ENCODE measurements at places on chromosomes 12 and 14.
A peak's percentile ranks its signal among the peaks of the same experiment; 100 is the strongest.

DNA sequence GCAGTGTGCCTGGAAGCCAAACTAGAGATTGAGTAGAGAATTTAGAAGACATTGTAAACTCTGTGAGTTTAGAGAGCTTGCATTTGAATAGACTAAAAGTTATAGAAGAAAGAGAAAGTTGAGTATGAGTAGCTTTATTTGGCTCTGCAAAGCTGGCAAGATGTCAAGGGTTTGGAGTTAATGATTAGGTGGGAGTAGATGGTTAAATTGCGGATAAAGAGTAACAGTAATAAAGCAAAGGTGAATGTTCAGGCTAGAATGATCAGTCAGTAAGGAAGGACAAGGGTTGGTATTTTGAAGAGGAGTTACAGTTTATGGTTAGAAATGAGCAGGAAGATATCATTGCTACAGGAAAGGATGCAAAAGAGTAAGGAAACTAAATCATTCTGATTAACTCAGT lies 5.2 kb downstream of the PPM1A start:
- no peak for DNase-seq

- DNase-seq, result no peak
Measured at GRCh38 chr12:90854136-90854689, 100.8 kb downstream of the CCER1 start.

GRCh38 chr12:76569685-76570604 lies 10.4 kb upstream of the OSBPL8 start:
- DNase-seq, result no peak

GRCh38 chr14:67666750-67667449 lies 7.5 kb downstream of the VTI1B start:
- DNase-seq, result no peak

DNA sequence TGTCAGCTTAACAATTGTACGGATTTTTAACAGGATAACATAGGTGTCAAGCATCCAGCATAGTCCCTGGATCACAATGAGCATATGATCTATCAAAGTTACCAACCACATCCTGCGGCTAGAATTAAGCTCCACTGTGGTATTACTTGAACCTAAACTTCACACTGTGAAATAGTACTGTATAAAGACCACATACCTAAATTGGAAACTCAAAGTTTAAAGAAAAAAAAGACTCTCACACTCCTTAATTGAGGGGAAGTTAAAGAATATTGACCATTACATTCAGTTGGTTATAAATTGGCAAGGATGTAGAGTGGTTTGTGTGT lies 133.0 kb upstream of the PZP start:
- no peak for DNase-seq

GRCh38 chr12:113239288-113239771 lies 18.1 kb downstream of the TPCN1 start:
- no peak for DNase-seq

DNA sequence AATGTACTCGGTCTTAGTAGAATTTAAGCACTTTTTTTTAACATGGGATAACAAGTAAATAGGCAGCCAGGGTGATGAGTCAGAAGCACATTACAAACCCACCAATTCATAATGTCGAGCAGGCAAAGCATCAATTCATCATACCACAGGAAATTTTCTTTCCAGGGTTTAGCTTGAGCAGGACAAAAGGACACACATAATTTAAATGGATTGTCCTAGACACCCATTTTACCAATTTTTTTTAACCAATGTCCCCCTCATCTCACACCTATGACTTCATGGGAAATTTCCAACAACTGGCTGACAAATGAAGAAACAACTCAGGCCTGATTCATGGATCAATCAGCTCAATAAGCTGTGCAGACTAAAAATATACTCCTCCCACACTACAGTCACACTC lies 58.8 kb upstream of the FOXG1 start:
- DNase-seq, result no peak

- no peak for DNase-seq
Measured at GRCh38 chr14:74502236-74503019, 8.9 kb downstream of the ISCA2 start.

GRCh38 chr12:6771509-6772330 lies 600 bp upstream of the LAG3 start:
- DNase-seq, result no peak

- no peak for DNase-seq
Measured at GRCh38 chr12:105107171-105107493, 399 bp upstream of the WASHC4 start.

GRCh38 chr12:97968641-97969197 lies 506.1 kb downstream of the RMST start:
- DNase-seq, result no peak

DNA sequence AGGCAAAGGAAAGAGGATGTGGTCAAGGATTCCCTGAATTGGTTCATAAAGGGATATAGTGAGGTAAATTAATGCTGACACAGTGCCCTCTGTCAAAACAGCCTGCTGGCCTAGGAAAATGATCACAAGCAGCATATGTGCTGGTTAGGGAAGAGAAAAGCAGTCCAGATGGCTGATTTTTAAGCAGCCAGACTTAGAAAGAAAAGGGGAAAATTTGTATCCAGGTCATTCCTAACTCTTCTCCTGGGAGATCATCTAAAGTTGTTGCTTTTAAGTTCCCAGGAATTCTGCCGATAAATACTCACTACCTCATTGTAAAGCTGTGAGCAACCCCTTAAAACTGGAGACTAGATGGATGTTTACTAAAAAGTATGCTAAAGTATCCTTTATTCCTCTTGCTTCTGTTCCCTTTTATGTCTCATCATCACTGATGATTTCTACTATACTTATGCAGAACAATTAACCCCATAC lies 46.4 kb upstream of the CNOT2 start:
- no peak for DNase-seq

GRCh38 chr12:132056320-132056719 lies 87.8 kb downstream of the DDX51 start:
- no peak for DNase-seq

GRCh38 chr12:121296618-121297434 lies at the start of gene CAMKK2:
Gene CAMKK2, minus strand, starts transcription at chr12:121296709. Its CDS starts 22,183 bp downstream, at chr12:121274526.
- DNase-seq, result peak; percentile 83

DNA sequence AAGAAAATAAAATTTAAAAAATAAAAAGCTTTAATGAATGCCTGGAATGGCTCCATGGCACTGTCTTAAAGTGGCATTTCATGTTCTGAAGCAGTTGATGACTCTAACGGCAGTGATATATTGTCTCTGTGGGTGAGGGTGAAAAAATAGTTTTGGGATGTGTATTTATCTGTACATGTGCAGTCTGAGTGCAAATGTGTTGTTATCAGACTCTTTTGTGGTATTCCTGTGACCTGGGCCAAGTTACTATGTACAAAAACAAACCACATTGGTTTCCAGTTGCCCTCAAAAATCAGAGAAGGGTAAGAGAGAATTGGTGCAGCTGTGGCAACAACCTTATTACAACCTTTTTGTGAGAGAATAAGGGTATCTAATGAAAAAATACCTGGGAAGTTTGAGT lies 81.7 kb upstream of the CCDC91 start:
- DNase-seq, result no peak

- DNase-seq, result peak; percentile 2
Measured at GRCh38 chr12:28223025-28223554, 32.8 kb downstream of the CCDC91 start.

- peak; percentile 16 for DNase-seq
Measured at GRCh38 chr14:63647696-63648410, 6.2 kb upstream of the WDR89 start.

- DNase-seq, result no peak
Measured at GRCh38 chr14:43438056-43438455, 1069.0 kb downstream of the FSCB start.

DNA sequence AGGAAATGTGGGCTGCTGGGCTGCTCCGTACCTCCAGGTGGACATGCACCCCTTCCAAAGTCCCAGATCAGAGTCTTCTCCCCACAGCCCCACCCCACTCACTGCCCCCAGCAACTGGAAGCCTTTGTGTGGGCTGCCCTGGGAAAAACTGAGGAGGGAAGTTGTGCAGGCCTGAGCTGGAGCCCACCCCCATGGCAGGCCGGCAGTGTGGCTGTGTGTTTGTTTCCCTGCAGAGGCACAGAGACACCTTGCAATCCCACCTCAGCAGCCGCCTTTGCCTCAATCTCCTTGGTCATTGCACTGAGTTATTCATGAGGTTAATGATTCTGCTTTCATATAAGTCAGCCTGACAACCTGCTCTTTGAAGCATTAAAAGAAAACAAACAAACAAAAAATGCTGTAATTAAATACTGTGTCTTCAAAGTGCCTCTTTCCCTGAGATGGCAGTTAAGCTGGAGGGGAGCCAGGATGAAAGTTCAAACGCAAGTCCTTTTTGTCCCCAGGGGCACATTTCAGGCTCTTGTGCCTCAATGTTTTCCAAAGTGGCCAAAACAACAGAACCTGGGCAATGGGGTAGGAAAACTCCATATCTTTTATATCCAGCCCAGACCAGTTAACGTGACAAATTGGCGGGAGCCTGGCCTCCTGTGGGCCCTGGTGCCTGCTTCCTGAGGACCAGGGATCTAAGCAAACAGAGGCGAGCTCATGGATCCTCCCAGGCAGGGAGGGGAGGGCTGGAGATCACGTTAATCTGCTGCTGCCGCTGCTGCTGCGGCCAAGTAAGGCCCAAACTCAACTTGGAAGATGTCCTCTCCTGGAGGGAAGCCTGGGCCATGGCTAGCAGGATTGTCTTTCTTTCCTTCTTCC lies 51.9 kb upstream of the TSPAN11 start:
- DNase-seq, result no peak

- no peak for DNase-seq
Measured at GRCh38 chr12:53585448-53586125, 40.6 kb downstream of the ATF7 start.

DNA sequence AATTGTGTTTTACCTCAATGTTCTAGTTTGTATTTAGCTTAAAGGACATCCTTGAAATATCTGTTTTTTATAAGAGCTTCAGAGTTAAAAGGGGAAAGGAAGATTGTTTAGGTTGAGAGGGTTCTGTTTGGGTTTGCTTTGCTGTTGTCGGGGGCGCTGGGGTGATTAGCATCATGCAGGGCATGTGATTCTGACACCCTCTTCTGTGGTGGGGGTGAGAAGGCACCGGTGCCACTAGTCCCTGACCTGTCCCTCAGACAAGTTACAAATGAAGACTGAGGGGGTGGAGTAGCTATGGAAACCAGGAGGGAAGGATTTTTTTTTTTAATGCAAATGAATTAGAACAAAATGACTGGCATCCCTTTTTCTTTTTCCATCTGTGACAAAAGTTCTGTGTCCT lies 291.3 kb downstream of the RPAP3 start:
- no peak for DNase-seq

GRCh38 chr12:132653567-132654290 lies 33.4 kb downstream of the POLE start:
- DNase-seq, result no peak

DNA sequence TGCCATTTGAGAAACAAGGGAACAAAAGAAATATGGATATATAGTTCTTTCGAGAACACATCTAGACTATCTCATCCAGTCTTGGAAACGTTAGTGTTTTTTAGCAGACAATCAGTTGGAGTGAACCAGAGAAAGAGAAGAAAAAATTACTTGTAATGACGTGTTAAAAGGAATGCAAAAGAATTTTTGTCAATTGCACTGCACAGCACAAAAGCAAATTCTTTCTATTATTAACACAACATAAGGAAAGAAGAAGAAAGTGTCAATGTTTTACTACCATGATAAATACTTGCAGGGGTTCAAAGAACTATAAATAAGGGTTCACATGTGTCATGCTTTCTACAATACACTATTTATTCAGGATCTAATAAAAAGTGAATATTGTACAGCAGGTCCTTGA lies 27.5 kb upstream of the GSG1 start:
- DNase-seq, result no peak

DNA sequence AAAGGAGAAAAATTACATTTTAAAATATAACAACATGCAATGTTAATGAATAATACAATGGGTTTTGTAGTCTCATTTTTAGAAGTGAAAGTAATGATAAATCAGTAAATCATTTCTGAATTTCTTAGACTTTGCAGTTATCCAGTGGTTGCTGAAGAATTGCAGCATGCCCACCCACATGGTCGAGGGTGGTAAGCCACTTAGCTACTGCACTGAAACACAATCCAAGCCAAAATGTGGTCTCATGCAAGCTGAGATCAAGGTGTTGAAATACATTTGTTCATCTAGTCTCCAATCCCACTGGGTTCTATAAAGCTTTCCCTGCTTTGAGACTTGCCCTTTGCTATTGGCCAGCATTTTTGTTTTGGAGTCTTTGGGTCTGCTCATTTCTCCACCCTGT lies 247.9 kb downstream of the NELL2 start:
- DNase-seq, result peak; percentile 2

- no peak for DNase-seq
Measured at GRCh38 chr12:80617733-80618132, 89.7 kb upstream of the MYF6 start.

GRCh38 chr14:70808416-70809224 lies 693 bp downstream of the MAP3K9 start:
- peak; percentile 9 for DNase-seq

DNA sequence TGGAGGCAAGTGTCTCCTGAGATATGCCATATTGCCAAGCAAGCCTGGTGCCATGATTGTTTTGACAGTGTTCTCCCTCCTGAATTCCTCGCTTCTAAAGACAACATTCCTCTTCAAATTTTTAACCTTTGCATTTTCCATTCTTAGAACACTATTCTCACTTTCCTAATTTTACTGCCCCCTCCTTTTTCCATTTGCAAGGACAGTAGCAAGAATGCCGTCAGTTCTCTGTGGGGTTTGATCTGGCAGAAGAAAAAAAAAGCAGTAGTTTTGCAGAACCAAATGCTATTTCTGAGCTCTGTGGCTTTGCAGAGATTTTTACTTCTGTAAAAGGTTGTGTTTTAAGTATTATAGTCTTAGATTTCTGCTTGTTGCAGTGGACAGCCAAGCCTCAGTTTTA lies 295.2 kb downstream of the NUAK1 start:
- DNase-seq, result no peak

DNA sequence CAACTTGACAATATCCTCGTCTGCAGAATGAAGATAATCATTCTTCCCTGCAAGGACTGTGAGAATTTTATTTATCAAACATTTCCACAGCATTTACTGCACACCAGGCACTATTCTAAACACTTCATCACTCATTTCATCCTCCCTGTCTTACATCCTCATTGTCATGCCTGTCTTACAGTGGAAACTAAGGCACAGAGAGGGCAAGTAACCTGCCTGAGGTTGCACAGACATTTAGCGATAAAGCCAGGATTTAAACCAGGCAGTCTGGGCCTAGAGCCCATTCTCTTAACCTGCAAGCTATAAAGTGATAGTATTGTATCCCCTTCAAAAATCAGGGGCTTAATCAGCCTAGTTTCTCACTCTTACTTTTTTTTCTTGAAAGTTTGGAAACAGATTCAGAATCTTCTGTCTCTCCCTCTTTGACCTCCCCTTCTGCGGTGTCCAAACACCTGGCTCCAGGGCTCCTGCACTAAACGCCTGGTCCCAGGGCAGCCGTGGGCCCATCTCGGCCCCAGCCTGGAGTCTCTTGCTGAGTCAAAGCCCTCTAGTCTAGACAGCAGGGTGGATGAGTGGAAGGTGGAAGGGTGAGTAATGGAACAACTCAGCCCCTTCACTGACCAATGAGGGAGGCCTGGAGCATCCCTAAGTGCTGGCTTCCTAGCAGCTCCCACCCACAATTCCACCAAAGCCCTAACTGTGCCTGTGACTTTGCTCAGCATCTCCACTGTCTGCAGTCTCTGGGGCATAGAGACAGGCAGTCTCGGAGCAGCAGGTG lies 12.5 kb downstream of the ISM2 start:
- DNase-seq, result no peak
